ENCODE measurements at places on chromosomes 1 and 21.

DNA sequence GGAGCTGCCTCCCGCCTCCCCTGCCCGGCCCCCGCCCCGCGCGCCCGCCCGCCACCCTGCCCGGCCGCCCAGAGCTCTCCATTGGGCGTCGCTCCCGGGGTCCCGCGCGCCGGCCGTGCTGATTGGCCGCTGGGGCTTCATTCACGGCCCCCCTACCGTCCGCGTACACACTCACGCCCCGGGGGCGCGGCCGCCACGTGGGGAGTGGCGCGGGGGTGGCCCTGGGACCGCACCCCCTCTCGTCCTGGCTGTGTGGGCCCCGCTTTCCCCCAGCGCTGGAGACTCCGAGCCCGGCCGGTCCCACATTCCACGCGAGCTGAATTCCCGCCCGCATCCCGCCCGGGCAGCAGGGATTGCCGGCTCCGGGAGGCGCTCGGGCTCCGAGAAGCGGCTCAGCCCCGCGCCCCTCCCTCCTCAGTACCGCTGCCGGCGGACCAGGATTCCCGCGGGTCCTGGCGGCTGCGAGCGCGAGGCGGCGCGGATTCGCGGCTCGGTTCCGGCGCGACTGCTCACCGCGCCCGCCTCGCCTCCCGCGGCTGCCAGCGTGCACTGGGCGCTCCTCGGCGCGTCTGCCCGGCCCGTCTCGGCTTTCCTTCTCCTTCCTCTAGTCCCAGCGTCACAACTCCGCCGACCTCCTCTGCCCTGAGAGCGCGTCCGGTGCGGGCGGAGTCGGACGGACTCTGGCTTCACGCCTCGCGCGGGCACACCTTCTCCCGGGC is 450 bp upstream of the POU3F1 start:
- H3K27me3 ChIP-seq = peaks cover 59% of the 10 kb centered on the region
- peak overlapping the region; percentile 66 for H3K4me3 ChIP-seq
- no peak overlapping the region for H3K27ac ChIP-seq
- DNase-seq = peak; percentile 99
- no peaks in the 10 kb centered on the region for H3K4me1 ChIP-seq

- H3K27ac ChIP-seq = no peak overlapping the region
- H3K4me3 ChIP-seq = no peak overlapping the region
- peaks cover 68% of the 10 kb centered on the region for H3K36me3 ChIP-seq
- H3K27me3 ChIP-seq = no peaks in the 10 kb centered on the region
Measured at GRCh38 chr21:29034678-29035077, 10.2 kb downstream of the USP16 start.

- DNase-seq = no peak
- no peaks in the 10 kb centered on the region for H3K27me3 ChIP-seq
- no peaks in the 10 kb centered on the region for H3K36me3 ChIP-seq
- H3K4me3 ChIP-seq = no peak overlapping the region
Measured at GRCh38 chr21:32003411-32003810, 130.6 kb downstream of the HUNK start.

GRCh38 chr1:29933067-29933466 is 696.7 kb downstream of the PTPRU start:
- H3K4me3 ChIP-seq = no peak overlapping the region
- no peaks in the 10 kb centered on the region for H3K27me3 ChIP-seq
- H3K27ac ChIP-seq = no peak overlapping the region
- H3K4me1 ChIP-seq = no peaks in the 10 kb centered on the region

DNA sequence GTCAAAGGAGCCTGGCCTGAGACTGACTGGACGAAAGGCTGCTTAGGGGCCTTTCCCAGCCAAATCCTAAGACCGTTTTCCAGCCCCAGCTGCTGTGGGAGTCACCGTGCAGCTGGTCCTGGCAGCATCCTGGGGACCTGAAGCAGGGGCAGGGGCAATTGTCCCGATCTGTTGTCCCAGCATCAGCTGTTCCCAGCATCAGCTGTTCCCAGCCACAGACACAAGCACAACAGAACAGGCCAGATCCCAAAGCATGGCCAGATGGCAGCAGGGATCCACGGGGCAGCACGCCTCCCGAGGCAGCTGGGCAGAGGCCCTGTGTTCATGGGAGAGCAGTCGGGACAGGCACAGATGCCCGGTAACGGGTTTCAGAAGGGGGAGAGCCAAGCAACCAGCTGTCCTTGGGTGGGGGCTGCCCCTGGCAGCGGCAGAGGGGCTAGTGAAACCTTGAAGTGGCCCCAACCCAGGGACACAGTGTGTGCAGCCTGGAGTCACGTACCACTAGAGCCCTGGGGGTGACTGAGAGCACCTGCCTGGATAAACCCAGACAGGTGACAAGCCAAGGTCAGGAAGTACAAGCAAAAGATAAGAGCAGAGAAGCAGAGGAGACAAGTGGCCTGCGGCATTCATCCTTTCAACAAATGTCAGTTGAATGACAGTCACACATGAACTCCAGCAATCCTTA is 13.3 kb downstream of the CELA2B start:
- no peak overlapping the region for H3K4me3 ChIP-seq
- H3K36me3 ChIP-seq = no peaks in the 10 kb centered on the region
- no peak overlapping the region for H3K27ac ChIP-seq
- H3K27me3 ChIP-seq = no peaks in the 10 kb centered on the region
- H3K4me1 ChIP-seq = no peaks in the 10 kb centered on the region

DNA sequence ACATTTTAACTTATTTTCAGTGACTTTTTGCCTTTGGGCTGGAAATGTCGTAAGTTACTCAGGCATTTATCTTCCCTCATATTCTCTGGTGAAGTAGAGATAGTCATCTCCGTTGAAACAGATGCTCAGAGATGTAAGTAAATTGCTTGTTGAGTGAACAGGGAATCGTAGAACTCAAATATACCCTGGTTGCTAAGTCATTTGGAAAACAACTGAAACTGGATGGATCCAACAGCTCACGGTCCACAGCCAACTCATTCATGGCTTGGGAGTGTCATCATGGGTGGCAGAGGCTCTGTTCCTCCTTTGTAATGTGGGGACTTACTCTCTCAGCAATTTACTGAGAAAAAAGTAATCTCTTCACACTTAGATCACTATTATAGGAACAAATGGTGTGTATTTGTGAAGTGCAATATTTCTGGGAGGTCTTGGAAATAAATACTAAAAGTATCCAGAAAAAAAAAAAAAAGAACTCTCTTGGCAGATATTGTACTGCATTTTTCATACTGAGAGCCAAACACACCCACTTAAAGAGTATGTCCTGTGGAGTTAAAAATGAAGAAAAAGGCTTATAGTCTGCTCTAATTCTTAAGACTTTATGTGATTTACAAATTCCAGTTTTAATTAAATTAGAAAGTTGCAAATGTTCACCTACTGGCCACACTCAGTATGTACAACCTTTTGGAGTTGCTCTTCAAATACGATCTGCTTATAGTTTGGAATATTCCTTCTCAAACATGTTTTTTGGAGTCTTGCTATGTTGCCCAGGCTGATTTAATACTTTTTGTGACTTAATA is 107.4 kb downstream of the LEPR start:
- H3K36me3 ChIP-seq = no peaks in the 10 kb centered on the region
- H3K27ac ChIP-seq = peak overlapping the region; percentile 78
- H3K4me3 ChIP-seq = peak overlapping the region; percentile 81
- no peaks in the 10 kb centered on the region for H3K27me3 ChIP-seq

DNA sequence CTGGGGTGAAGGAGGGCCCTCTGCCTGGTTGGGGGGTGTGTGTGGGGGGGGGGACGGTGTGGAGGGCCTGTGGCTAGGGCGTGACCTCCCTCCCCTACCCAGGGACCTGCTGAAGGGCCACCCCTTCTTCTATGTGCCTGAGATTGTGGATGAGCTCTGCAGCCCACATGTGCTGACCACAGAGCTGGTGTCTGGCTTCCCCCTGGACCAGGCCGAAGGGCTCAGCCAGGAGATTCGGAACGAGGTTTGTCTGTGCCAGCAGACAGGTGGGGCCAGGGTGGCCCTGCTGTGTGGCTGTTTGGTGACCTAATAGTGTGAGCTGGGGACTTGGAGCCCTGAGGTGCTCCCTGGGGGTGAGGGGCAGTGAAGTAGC is 43.9 kb downstream of the COQ8A start:
- H3K27me3 ChIP-seq = no peaks in the 10 kb centered on the region
- H3K27ac ChIP-seq = no peak overlapping the region
- no peak overlapping the region for H3K4me3 ChIP-seq
- H3K4me1 ChIP-seq = no peaks in the 10 kb centered on the region
- no peaks in the 10 kb centered on the region for H3K36me3 ChIP-seq

DNA sequence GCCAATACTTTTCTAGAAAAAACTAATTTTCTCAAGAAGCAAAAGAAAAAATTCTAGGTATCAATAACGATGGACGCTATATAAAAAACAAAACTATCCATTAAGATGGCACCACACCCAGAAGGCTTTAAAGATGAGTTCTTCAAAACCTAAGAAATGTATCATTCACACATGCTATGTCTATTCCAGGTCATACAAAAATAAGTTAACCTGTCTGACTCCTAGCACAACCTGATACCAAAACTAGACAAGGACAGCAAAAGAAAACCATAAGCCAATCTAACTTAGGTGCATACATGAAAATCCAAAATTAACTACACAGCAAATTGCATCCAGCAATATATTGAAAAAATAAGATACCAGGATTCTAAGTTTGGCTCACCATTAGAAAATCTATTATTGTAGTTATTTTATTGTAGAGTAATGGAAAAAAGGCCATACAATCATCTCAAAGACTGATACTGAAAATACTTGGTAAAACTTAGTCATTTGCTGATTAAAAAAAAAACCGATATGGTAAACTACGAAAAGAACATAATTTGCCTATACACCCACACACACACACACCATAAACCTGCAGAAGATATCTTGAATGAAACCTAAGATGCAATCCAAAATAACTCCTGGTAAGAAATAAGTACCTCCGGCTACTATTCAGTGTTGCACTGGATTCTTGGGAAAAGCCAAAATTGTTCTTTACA is 55.0 kb downstream of the TRAF5 start:
- no peak overlapping the region for H3K27ac ChIP-seq
- H3K4me1 ChIP-seq = peaks cover 12% of the 10 kb centered on the region
- H3K36me3 ChIP-seq = no peaks in the 10 kb centered on the region
